ENCODE measurements at places on chromosomes 1 and 21. TPM values are rescaled to one million over a fixed set of nuclear protein-coding genes. Genes with fewer than 3 reads are reported as not detected.
A peak's percentile ranks its signal among the peaks of the same experiment; 100 is the strongest.

Gene PADI2
- total RNA-seq, result 6.0 TPM

Gene PTTG1IP
- total RNA-seq, result 378 TPM

Gene CEP85
- total RNA-seq, result 8.5 TPM

- no peak for DNase-seq
Observed at GRCh38 chr1:203382026-203382425, 31.1 kb upstream of the FMOD start.

GRCh38 chr1:28936528-28936927 is 22.2 kb downstream of the EPB41 start:
- DNase-seq, result no peak

DNA sequence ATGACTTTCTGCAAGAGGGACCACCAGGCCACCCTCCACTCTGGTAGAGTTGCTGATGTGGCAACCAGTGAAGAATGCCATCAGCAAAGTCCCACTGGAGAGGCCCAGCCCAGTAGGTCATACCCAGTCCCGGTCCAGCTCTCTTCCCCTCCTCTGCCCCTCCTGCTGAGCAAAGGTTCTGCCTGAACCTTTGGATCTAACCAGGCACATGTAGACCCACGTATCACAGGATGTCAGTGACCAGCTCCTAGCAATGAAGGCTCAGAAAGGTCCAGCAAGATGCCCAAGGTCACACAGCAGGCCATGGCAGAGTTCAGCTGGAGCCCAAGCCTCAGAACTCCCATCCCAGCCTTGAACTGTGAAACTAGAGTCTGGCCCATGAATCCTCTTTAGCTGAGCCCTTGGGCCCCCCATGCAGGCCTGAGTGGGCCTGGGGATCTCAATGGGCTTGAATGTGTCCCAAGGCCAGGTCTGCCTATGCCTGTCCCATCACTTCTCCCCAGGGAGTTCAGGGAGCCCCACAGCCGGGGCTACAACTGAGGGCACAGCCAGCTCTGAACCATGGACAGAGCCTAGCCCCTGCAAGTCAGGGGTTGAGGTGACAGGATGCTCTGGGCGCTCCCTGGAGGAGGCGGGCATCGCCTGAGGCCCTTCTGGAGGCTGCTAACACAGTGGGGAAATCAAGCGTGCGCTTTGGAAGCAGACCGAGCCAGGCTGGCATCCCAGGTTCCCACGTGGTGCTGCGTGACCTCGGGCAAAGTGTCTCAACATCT is 21.4 kb upstream of the PADI1 start:
- DNase-seq, result no peak

- peak; percentile 36 for DNase-seq
Observed at GRCh38 chr1:209291715-209292114, 291.8 kb upstream of the CAMK1G start.

DNA sequence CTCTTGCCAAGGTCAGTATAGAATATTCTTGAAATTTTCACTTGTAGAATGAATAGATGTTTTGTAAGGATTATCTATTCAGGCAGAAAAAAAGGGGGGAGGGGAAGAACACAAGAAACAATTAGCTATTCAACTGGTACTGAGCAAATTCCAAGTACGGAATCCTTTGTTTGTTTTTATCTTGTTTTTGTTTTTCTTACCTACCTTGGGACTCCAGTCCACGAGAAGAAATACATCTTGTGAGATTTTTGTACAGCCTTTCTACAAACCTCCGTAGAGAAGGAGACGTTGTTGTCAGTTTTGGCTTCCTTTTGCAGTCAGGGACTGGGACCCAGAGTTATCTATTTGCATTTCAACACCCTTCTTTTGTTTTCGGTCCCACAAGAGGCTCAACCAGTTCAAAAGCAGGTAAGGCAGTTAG is 36.0 kb downstream of the ZNF281 start:
- DNase-seq, result no peak

DNA sequence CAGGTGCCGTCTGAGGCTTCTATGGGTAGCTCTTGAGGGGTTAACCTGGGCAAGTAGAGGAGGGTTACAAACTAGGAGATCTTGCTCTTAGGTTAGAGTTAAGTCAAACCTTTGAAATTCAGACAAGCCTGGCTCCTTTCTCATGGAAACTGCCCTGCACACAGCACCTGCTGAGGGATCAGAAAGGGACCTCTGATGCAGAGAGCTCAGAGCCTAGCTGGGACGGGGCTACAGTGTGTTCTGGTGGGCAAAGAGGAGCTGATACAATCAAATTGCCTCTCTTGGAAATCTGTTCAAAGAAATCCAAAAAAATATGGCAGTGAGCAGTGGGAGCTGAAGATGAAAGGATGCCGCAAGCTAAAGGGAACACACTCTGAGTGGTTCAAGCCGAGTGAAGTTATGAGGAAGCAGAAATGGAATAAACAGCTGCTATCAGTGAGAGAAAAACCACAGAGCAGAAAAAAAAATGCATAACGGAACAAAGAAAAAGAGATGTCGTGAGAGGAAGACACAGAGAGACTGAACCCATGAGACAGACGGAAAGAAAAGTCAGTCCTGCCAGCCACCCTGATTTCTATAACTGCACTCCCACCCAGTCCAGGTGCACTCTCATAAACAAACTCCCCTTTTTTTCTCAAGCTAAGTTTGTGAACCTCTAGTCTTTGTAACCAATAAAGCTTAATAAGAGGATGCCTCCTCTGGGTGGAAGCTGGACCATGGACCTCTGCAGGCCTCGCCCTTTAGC is 26.6 kb downstream of the PAFAH2 start:
- no peak for DNase-seq

DNA sequence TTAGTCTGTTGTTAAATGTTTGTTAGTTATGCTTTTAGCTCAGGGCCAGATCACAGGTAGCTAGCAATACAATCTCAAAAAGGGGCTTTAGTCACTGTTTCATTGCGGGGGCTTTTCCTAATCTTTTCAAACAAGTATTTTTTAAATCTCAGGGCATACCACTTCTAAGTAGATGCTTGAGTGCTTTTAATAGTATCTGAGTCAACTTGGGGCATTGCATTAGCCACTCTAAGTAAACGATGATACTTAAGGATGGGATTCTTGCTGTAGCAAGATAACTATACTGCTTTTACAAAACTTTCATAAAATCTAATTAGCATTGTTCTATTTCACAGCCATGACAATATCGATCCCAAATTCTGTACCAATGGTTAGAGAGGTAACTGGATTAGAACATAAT is 11.6 kb downstream of the CDC42BPA start:
- no peak for DNase-seq

- no peak for DNase-seq
Observed at GRCh38 chr21:42819861-42820615, 59.3 kb downstream of the WDR4 start.

- no peak for DNase-seq
Observed at GRCh38 chr1:39886757-39887231, 3.5 kb upstream of the TRIT1 start.
